H7 (cell line): ENCODE measurements at places on chromosomes 1 and 21.
A peak's percentile ranks its signal among the peaks of the same experiment; 100 is the strongest.

DNA sequence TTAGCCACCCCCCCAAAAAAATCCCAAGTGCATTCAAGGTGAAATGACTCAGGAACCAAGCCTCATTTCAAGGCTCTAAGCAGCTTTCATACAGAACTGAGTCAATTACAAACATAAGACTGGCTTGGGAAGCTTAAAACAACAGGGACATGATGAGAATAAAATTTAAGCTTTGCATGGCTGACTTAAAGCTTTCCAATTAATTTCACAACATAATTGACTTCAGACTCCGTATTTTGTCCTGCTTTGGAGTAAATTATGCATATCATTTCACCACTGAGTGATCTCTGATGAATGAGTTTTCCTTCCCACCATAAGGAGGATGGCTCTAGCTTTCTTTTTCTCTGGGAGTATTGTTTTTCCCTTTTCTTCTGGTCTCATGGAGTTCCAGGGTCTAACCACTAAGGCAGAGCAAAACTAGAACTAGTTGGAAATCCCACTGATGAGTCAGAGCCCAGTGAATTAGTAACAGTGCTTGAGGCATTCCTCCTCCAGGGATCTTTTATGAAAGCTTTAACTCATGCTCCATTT is 72.8 kb downstream of the XCL2 start:
- no peak for DNase-seq

DNA sequence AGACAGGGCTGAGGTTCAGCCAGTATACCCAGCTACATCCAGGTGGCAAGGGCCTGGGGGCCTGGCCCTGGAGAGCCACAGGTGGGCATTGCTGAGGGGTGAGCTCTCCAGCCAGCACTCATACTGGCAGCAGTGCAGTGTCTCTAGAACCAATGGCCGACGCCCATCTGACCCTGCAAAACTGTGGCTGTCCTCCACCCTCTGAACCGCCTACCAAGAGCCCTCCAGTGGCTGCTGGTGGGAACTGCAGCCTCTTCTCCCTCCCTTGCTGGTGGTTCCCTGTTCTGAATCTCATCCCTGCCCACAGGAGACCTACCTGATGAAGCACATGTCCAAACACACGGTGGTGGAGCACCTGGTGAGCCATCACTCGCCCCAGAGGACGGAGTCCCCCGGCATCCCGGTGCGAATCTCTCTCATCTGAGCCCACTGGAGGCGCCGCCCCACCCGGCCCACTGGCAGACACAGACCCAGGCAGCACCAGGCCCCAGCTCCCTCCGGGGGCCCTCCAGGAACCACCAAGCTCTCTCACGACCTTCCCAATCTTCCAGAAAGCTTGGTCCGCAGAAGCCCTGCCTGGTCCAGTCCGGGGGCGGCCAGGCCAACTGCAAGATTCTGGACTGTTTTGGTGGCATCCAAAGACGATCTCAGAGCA is 22.1 kb downstream of the A3GALT2 start:
- DNase-seq: peak; percentile 93

GRCh38 chr21:41342035-41342434 is 19.8 kb upstream of the MX2 start:
- DNase-seq: no peak

DNA sequence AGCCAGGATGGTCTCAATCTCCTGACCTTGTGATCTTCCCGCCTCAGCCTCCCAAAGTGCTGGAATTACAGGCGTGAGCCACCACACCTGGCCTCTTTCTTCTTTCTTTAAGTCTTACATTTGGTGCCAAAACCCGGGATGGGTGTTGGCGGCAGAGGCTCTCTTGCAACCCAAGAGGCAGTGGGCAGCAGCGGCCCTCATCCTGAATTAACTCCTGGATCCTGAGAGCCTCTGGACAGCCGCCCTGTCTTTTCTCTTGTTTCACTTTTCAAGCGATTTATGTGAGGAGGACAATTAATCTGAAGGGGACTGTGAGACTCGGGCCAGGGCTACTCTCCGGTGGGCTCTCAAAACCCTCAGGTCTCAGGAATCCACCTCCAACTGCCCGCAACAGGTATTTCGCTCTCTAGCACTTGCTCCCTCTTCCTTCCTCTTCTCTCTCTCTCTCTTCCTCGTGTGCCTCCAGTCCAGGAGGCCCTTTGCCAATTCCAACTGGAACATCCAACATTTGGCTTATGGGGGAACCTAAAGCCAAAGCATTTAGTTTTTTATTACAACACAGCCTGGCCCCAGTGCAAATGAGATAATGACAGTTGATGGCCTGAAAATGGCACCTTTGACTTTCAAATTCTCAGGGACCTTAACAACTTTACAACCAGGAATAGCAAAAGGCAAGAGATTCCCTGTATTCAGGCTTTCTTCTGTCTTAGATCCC is 18.1 kb upstream of the SLC2A5 start:
- no peak for DNase-seq
